PC-9 (cell line): ENCODE measurements at places on chromosomes 3 and 15. TPM values are rescaled to one million over a fixed set of nuclear protein-coding genes. Genes with fewer than 3 reads are reported as not detected.

Gene ERICH6
- total RNA-seq: not detected in 2 replicates

Gene GOLGA8T
- not detected in 2 replicates for total RNA-seq

Gene ADCY5
- 0.24 TPM in 1 of 2 replicates, not detected in the other for total RNA-seq

DNA sequence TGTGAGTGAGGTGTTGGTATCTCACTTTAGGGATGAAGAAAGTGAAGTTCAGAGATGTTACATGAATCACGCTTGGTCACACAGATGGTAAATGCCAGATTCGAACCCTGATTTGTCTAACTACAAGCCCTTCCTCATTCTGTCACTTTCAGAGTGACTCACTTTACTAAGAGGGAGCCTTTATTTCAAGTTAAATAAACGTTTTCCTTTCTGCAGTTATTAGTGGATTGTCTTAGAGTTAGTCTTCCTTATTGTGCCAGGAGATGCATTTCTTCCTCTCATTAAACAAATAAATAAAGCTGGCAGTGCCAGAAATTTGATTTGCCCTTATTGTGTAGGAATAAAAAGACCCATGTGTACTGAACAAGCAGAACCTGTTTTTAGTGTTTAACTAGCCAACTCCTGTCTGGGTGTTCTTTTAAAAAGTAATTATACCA, 162.5 kb downstream of the AKAP13 start:
- peak overlapping the region; percentile 47 for H3K27ac ChIP-seq
- no peak for DNase-seq
- H3K4me3 ChIP-seq: no peak overlapping the region
- H3K27me3 ChIP-seq: no peaks in the 10 kb centered on the region
- H3K4me1 ChIP-seq: peaks cover 55% of the 10 kb centered on the region

- no peak overlapping the region for H3K27ac ChIP-seq
- H3K36me3 ChIP-seq: no peaks in the 10 kb centered on the region
- H3K4me3 ChIP-seq: no peak overlapping the region
- DNase-seq: no peak
Measured at GRCh38 chr15:69389426-69389825, 24.7 kb upstream of the KIF23 start.

GRCh38 chr3:151379083-151379734, 5.3 kb downstream of the P2RY12 start:
- no peak overlapping the region for H3K4me3 ChIP-seq
- no peaks in the 10 kb centered on the region for H3K4me1 ChIP-seq
- H3K27me3 ChIP-seq: no peaks in the 10 kb centered on the region
- H3K27ac ChIP-seq: no peak overlapping the region
- DNase-seq: no peak
- no peaks in the 10 kb centered on the region for H3K36me3 ChIP-seq
